Activated CD4-positive, alpha-beta T cell treated with anti-CD3 and anti-CD28 coated beads for 24 hours (primary cell): ENCODE measurements at places on chromosomes 5 and 9.

DNA sequence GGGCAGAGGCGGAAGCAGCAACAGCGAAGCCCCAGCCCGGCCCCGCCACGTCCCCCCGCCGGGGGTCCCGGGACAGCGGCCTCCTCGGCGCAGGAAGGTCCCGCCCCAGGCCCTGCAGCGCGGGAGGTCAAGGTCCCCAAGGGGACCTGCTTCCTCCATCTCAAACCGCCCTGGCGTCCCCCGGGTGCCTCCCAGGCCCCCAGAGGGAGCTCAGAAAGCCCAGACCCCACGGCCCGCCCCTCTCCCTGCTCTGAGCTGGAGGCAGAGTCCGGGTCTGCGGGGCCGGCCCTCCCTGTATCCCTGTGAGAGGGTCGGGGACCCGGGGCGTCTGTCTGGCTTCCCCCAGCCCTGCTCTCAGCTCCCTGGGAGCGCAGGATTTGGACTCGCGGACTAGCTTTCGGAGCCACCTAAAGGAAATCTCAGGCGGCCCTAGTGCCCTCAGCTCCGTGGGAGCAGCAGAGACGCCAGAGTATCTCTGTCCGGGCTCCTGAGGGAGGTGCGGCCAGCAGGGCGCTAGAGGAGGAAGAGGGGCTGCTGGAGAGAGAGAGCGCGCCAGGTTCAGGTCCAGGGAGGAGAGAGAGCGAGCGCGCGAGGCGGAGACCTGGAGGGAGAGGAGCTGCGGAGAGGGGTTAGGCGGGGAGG is 30.7 kb downstream of the EXOC3 start:
- DNase-seq = no peak

- no peak for DNase-seq
Observed at GRCh38 chr9:87512311-87512710, 14.6 kb downstream of the DAPK1 start.

DNA sequence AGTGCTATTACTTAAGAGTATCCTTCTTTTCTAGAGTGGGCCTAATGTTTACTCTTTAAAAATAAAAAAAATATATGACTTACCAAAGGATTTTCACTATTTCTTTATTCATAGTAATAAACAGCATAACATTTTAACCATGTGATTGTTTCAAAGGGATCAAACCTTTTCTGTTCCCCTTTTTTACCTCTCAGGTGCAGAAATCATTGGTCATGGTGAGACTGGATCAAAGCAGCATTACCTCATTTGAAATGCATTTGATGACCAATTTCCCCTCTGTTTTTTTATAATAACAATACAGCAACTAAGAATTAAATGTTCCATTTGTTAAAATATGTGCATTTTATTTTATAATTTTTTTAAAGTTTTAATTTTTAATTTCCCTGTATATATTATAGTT is 598.0 kb upstream of the RGMB start:
- DNase-seq = no peak

- DNase-seq = no peak
Observed at GRCh38 chr9:109907400-109907799, 127.4 kb downstream of the PALM2AKAP2 start.

DNA sequence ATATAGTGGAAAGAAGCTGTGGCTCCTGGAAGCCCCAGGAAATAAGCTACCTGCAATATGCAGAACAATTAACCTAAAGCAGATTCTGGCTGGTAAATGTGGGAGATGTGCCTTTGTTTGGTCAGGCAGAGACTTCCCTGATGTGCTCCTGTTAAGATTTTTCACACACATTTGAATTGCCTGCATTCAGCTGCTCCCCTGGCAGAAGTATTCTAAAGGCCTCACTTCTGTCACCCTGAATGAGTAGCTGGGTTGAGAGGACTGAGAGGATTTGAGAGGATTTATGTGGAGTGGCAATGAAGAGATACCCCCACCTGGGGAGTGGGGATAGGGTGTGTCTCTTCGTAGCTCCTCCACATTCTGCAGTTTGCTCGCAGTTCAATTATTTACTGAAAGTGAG is 130.5 kb downstream of the ST8SIA4 start:
- no peak for DNase-seq

- DNase-seq = no peak
Observed at GRCh38 chr9:68949271-68950000, 64.5 kb downstream of the PRKACG start.

- no peak for DNase-seq
Observed at GRCh38 chr5:141846031-141846430, 32.2 kb downstream of the PCDH1 start.

DNA sequence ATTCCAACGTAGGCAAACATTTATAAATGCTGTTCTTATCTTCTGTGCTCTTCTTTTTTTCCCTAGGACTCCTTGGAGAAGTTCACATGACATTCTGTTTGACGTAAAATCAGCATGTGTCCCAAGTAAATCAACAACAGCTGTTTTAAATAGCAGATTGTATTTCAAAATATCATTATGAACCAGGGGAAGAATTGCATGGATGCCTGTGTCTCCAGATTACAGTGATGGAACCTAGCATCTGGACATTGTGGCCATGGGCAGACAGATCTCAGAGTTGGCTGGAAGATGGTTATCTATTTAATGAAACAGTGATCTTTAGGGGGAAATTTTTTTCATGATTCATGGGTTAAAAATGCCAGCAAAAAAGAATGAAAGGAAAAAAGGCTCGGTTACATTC is 222.0 kb downstream of the MAN2A1 start:
- no peak for DNase-seq

DNA sequence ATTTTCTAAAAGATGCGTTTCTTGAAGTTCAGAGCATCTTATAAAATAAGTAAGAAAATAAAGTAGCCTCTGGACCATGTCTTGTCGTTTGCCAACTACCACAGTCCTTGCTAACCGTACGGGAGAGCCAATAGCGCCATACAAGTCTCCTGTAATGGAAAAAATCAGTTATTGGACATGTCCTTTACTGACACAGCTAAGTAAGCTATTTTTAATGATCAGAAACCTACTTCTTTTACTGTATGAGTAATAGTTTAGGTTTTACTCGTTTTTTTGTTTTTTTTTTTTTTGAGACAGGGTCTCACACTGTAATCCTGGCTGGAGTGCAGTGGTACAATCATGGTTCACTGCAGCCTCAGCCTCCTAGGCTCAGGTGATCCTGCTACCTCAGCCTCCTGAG is 37.7 kb upstream of the RAPGEF6 start:
- DNase-seq = no peak

DNA sequence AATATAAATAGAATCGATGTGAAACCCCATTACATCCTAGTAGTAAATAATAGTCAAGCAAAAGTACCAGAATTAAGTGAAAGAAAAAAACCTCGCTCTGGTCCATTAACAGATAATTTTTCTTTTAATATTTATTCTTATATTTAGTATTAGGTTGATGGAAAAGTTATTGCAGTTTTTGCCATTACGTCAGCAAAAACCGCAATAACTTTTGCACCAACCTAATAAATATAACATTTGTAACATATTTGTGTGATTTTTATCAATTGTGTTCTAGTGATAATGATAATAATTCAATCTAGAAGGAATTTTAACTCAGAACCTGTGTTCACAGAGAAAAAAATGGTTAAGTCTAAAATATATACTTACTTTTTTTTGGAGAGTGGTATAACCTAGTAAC is 16.1 kb downstream of the RORB start:
- no peak for DNase-seq

GRCh38 chr5:117769877-117770276 is 1195.3 kb upstream of the SEMA6A start:
- DNase-seq = no peak

DNA sequence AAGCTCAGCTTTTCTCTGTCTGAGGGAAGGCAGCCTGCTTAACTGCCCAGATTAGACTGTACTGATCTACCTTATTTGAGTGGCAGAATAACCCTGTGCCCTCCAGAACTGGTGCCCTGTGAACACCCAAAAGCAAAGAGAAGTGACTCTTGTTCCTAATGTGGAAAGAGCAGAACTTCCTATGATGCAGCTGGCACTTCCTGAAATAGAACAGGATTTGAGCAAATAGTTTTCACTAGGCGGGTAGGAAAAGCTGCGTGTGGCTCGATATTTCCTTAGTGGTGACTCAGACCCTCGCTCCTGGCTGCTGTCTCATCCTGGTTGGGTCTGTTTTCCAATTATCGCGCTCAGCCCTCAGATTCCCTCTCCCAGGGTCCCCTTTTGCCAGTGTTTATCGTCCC is 89.9 kb downstream of the SH3TC2 start:
- DNase-seq = no peak

GRCh38 chr5:6260846-6261245 is 117.5 kb downstream of the MED10 start:
- DNase-seq = no peak

- no peak for DNase-seq
Observed at GRCh38 chr5:134139891-134140469, 25.5 kb downstream of the TCF7 start.

DNA sequence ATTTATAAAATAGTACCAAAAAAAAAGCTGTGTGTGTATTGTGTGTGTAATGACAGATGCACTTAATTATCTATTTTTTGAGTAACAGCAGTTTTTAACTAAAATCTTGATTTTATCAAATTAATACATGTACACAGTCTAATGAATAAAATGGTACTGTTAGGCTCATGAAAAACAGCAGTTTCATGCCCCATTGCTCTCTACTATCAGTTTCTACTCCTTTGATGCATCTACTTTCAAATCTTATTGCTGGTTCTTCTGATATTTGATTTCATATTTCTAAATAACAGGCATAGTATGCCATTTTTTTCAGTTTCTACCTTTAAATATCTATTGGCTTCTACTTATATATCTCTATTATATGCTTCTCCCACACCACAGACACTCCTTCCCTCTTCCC is 117.4 kb downstream of the CCDC171 start:
- no peak for DNase-seq

DNA sequence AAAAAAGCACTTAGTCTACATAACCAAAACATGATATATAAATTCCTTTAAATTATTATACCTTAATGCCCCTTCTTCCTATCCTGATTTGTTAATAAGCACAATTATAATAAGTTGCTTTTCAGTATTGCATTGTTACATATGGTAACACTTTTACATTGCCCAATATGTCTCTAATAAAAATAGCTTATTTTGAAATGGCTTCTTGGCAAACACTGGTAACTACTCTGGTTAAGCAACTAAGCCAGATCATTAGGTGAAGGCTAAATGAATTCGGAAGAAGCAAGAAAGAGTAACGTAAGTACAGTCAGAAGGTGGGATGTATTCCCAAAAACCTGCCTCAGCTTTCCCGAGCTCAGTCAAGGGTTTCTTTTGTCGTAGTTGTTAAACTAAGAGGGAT is 85.3 kb downstream of the TTC39B start:
- no peak for DNase-seq

DNA sequence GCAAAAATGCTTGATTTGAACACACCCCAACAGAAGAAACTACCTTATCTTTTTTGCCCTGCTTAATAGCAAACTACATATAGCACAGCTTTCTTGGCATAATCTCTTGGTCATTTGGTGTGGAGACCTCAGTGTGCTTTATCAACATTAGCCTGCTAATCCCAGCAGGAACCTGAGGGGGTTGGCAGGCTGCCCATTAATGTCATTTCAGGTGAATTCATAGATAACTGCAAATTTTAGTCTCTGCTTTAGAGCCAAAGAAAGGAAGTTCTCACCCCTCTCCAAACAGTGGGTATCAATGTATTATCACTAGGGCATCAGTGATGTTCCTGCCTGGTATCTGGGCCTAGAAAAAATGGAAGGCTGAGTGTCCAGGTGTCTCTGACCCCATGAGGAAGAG is 489.0 kb downstream of the NTRK2 start:
- DNase-seq = no peak

DNA sequence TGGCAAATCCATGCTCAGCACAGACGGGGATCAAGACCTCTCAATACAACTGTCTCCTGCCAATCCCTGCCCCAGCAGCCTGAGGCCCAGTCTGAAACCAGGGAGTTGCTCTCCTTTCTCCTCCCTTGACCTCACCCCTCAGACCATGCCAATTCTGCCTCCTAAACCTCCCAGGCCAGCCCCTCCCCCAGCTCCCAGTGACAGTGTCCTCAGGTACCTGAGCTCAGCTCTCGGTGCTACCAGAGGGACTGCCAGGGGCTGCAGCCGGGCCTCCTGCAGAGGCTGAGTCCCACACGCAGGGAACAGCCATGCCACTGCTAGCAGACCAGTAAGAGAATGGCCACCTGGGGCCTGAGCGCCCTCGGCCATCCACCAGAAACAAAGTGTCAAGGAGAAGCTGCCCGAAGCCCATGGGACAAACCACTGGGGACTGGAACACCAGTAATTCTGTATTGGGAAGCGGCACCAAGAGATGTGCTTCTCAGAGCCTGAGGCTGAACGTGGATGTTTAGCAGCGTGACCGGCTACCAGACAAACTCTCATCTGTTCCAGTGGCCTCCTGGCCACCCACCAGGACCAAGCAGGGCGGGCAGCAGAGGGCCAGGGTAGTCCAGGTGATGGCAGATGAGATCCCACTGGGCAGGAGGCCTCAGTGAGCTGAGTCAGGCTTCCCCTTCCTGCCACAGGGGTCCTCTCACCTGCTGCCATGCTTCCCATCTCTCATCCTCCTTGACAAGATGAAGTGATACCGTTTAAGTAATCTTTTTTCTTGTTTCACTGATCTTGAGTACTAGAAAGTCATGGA is 557 bp upstream of the IL3 start:
- DNase-seq = no peak

DNA sequence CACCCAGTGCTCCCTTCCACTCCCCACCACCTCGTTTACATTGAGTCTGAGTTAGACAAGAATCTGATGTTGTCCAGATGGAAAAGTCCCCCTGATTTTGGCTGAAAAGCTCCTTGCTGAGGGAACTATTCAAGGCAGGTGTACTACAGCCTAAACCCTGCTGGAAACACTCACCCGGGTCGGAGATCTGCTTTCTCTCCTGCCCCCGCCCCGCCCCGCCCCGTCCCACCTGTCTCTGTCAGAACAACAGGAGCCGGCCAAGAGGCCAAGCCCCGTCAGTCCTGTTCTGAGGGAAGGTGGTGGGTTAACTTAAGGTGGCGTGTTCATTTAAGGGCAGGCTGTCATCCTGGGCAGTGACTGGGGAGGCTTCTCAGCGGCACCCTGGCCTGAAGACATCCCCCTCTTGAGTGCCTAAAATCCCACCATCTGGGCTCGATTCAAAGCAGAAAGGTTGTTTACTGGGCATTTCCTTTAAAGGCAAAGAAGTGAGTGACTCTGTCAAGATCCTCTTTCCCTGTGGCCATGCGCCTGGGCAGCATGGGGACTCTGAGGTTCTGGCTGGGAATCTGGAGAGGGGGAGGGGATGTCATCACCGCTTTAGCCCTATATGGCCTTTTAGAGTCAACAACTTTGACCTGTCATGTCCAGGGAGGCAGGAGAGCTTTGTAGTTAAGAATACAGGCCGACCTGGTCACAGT is 71.1 kb upstream of the NEURL1B start:
- no peak for DNase-seq

GRCh38 chr5:56962286-56962685 is 10.4 kb upstream of the MIER3 start:
- no peak for DNase-seq

DNA sequence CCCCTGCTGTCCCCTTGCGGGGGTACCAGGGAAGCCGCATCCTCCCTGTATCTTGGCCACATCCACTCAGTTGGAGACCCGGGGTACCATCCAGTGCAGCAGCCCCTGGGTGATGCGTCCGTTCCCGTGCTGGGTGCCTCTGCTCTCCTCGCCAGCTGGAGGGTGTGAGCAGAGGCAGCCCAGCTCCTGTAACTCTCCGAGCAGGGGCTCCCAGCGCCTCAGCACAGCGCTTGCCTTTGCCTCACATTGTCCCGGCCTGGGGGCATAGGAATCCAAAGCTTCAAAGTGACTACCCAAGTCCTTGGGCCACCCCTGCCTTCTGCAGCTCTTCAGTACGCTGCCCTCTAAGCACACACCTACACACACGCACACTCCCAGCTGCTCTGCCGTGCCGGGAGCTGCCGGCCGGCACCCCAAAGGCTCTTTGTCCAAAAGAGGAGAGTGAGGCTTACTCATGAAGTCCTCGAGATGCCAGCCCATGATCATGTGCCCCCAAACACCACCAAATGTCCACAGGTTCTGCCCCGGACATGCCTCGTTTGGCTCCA is 733 bp downstream of the ANGPTL2 start:
- DNase-seq = no peak
